ENCODE measurements at places on chromosomes 3 and 15.

DNA sequence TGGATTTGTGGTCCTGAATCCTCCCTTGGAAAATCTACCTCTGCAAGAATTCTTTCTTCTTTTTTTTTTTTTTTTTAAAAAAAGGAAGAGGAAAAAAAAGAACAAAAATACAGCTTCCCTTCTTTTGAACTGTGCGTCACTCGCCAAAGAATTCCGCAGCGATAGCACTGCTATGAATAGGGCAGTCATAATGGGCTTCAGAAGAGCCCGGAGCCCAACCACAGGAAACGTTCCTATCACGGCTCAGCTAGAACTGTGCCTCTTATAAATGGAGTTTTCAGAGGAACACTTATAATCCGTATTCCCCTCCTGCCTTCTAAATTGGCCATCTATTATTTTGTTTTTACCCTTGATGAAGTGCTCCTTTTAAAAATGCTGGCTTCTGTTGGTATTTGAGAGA is 227.7 kb downstream of the ADAMTS17 start:
- DNase-seq = no peak

- no peak for DNase-seq
Measured at GRCh38 chr3:49352890-49353421, 5.2 kb downstream of the GPX1 start.

GRCh38 chr15:74257105-74257504 is 21.0 kb downstream of the CCDC33 start:
- DNase-seq = no peak

- no peak for DNase-seq
Measured at GRCh38 chr3:20072422-20072821, 32.2 kb downstream of the KAT2B start.

DNA sequence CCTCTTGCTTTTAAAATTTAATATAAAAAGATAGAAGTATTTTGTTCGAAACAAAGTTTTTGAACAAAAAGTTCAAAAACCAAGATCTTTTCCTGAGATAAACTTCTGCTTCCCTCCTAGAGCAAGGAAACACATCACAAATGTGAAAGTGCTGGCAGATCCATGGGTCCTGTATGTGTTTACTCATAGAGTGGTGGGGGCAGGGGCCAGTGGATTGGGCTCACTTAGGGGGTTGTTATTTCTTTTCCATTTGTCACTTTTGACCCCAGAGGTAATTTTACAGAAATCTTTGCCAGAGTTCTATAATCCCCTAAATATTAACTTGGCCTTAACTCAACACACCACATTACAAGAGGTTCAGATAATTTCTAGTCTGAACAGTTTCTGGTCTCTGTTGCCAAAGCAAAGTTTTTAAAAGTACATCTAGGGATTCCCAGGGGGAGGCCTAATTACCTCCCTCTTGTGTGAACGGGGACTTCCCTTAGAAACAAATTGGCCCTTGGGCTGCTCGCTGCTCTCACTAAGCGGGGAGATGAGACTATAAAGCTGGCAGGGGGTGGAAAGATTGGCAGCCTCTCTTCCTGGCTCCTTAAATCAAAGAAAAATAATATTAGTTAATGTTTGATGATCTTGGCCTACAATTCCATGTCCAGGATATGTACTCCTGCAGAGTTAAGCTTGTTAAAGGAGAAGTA is 66.8 kb upstream of the PTX3 start:
- DNase-seq = no peak

GRCh38 chr3:152696962-152697361 is 138.0 kb upstream of the P2RY1 start:
- no peak for DNase-seq

GRCh38 chr3:132294906-132295305 is 22.3 kb upstream of the ACP3 start:
- no peak for DNase-seq

- peak; percentile 12 for DNase-seq
Measured at GRCh38 chr3:155805204-155805801, 775 bp downstream of the C3orf33 start.

GRCh38 chr15:94445566-94446160 is 214.3 kb downstream of the MCTP2 start:
- no peak for DNase-seq

DNA sequence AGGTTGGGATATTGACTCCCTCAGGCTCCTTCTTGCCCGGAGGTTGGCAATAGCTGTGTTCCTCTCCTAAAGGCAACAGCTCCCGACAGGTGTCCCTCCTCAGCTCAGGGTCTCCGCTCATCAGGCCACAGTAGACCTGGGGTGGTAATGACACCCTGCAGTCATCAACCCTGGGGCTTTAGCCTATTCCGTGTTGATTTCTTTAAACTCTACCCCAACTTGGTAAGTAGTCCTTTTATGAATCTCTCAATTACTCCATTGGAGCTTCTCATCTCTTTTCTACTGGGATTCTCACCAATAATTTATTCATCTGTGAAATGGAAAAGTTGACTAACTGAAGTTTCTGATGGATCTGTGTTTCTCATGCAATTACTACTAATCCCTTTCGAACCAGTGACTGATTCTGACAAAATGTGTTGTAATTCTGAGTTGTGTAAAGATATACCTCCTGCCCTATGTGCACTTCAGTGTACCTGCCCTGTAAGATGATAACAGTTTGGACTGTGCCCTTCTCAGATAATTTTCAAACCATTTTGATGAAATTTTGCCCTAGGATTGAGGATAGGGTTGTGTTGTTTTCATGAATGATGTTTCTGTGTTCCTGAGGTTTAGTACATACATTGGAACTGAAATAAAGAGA is 89.7 kb downstream of the RPL39L start:
- DNase-seq = no peak

DNA sequence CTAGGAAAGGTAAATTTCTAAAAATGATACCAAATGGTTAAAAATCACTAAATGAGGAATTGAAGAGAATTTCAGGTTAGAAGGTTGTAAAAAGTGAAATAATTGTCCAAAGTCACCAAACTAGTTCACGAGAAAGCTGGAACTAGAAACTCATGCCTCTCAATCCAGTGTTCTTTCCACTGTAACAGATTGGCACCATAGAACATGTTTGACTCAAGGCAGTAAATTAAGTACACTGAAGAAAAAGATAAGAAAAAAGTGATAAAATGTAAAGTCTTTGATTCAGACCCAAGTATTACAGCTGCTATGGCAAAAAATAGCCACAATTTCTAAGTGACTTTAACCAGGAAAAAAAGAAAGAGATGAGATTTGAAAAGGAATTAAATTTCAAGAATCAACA is 26.5 kb downstream of the ZBTB20 start:
- DNase-seq = no peak

- no peak for DNase-seq
Measured at GRCh38 chr15:41640985-41641384, 19.2 kb upstream of the MGA start.

DNA sequence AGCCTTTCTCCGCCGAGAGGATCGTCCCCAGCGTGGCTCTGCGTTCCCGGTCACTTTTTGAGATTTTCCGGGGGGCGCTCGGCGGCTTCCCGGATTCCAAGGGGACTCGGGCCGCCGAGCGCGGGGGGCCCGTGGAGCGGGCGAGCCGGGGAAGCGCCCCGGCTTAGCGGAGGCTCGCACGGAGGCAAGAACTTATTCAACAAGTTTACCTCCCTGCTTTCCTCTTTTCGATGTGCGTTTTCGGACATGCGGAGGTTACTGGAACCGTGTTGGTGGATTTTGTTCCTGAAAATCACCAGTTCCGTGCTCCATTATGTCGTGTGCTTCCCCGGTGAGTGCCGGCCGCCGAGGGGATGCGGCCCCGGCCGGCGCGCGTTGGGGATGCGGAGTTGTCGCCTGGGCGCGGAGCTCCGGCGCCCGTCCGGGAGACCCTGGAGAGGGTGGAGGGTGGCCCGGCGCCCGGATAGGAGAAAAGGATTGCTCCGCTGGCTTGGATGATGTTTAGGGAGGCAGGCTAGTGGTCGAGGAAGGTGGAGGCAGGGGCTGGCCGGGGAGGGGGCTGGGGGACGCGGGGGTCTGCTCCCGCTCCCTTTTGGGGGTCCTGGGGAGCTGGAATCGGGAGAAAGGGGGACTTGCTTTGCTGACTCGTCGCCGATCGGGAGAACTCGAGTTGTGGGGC is 810 bp downstream of the PTPRG start:
- DNase-seq = no peak

DNA sequence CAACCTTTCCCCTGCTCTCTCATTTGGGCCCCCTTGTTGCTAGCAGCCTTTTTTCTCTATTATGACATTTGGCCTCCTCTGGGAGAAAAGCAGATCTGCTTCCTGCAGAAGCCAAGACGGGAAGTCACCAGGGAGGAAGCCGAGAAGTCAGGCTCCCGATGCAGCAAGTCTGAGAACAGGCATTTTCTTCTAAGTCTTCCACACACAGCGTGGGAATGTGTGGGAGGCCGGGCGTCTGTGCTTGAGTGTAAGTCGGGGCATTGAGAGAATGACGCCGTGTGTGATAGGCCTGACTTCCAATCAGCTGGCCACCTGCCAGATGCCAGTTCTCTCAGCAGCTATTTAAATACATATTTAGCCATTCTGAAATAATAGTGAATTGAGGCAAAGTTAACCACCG is 75.8 kb upstream of the FAM98B start:
- no peak for DNase-seq

DNA sequence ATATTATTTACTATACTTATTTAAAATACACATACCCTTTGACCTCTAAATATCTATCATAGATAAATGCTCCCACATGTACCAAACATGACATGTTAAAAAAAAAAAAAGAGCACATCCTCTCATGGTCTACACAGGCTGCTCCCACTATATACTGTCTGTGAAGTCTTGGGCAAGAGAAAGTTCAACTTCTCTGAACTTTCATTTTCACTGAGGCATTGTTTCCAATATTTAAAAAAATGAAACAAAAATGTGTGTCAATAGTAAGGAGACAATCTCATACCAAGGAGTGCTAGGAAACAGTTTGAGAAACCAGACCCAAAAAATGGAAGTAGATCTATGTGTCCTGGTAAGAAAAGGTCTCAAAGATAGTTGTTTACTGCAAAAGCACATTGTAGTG is 29.3 kb downstream of the SLC4A7 start:
- no peak for DNase-seq

DNA sequence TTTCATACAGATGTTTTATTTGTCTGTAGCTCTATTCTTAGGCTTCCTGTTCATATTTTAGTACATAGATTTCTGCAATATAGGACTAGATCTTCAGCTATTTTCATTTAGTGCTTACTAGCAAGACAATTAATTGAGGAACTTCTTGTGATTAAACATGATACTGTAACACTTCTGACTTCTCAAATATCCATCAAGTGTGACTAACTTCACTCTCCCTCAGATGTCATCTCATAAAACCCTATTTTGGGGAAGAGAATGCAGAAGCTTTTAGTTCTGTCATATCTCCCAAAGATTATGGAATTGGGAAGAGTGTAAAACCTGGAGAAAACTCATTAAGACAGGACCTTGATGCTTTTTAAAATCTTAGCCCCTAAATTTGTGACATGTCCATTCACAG is 28.6 kb upstream of the GOLIM4 start:
- no peak for DNase-seq

- DNase-seq = no peak
Measured at GRCh38 chr15:94412979-94413746, 181.8 kb downstream of the MCTP2 start.

DNA sequence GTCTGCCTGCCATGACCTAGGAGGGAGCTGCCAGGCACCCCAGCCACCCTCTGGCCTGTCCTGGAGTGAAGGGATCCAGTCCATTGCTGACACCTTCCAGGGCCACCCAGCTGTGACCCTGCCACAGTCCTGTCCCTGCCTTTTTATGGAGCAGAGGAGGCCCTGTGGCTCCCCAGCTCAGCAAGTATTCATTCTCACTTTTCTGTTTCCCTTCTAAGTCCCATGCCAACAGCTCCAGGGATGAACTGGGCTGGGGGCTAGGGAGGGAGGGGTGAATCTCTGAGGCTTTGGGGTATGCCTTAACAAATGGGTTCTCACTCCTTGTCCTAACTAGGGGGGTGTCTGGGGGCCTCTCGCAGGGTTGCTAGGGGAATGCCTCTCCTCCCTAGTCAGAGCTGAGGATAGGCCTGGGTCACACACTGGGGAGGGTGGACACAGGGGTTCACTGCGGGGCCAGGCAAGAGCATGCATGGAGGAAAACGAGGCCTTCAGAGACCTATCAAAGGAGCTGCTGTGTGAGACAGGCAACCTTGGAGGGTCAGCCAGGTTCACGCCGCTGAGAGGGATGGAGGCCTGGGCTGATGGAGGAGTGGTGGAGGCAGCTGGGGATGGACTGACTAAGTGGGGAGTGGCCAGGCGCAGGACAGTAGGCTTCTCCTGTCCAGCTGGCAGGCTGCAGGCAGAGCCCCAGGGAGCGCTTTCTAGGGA is 31.8 kb downstream of the EPHB3 start:
- DNase-seq = no peak

DNA sequence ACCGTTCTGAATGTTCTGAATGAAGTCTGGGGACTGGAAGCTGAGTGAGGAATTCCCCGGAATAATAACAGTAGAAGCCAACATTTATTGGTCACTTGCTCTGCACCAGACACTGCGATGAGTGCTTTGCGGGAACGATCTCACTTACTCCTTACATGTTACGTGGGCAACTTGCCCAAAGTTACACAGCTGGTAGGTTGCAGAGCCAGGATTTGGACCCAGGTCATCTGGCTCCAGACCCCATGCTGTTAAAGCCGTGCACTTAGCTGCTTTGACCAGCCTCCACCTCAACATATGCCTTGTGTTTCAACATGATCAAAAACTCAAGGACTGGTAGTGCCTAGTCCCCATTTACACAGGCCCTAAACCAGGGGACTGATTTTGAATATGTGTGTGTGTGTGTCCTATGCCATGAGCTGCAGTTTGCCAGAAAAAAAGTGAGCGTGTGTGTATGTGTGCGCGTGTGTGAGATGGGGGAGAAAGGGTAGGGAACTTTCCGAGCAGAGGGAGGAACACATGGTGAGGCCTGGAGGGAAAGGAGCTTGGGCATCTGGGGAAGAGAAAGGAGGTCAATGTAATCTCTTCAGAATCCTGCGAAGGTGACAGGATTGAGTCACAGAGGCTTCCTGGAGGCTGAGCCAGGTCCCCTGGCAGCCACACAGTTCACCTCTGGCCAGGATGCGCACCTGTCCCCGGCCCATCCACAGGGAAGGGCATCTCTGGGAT is 28.9 kb downstream of the LINGO1 start:
- DNase-seq = no peak

DNA sequence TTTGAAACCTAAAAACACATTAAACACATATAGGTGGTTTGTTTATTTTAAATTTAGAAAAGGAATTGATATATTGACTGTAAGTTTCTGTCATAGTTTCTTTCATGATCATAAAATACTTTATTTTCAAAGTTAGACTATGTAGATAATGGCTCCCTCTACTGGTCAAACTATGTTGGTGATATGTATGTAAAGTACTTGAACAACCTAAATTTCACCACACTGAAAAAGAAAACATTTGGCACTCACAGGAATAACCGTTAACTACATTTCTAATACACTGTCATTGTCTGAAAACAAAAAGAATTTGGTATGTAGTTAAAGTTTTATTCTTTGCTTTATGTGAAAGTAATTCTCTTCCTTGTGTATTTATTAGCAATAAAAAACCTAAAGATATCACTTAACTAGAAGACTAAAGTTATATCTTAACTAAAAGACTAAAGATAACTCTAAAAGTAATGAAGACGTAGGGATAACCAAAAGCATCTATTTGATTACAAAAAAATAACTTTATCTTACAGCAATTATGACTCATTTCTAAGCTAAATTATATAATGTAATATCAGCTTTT is 427.5 kb downstream of the VGLL3 start:
- DNase-seq = no peak

Measured in stimulated activated CD4-positive, alpha-beta T cell treated with anti-CD3 and anti-CD28 coated beads, Interleukin-12 subunit alpha, Interleukin-12 subunit beta, amount 100 ng/mL, for 48 hours (primary cell).